ENCODE measurements at places on chromosomes 2 and 18.

GRCh38 chr2:174730698-174731018 is 33.6 kb downstream of the CHRNA1 start:
- no peak for DNase-seq

DNA sequence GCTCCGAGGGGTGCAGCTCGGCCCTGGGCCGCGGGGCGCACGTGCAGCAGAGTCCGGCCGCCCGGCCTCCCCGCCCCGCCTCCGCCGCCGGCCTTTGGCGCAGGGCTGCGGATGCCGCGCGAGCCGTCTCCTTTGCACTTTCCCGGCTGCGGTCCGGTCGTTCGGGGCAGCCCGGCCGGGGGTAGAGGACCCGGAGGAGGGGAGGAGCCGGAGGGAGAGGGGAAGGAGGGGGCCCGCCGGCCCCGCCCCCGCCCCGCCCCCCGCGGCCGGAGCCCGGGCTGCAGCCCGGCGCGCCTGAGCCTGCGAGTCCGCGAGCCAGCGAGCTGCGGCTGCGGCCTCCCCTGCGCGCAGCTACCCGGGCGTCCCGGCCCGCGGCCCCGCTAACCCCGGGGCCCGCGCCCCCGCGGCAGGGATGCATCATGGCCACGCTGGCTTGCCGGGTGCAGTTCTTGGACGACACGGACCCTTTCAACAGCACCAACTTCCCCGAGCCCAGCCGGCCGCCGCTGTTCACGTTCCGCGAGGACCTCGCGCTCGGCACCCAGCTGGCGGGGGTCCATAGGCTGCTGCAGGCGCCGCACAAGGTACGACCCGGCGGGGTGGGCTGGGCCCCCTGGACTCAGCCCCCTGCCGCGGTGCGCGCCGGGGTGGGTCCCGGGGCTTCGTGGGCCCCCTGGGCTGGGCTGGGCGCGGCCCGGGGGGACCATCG is at the start of gene FHOD3:
Gene FHOD3, plus strand, starts transcription at position 297 of the 709 bp plus-strand sequence. Its CDS starts 123 bp downstream, at position 420.
- no peak for DNase-seq

GRCh38 chr2:6970551-6970950 is 53.3 kb downstream of the RNF144A start:
- no peak for DNase-seq

DNA sequence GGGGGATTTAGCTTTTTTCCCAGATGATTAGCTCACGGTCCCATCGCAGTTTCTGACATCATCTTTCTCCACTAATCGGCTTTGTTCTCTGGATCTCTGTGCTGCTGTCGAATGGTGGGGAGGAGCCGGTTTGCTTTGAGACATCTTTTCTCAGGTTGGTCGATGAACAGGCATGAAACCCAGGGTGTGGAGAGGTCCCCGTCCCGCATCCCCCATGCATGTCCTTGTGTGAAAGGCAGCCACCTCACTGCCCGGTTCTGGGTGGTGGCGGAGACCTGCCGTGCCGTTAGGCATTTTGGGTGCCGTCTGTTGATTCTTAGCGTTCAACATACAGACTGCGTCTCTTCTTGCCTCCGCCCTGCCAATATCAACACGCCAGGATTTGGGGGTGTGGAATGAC is 57.8 kb downstream of the CTDP1 start:
- no peak for DNase-seq

- no peak for DNase-seq
These were observed 96.8 kb downstream of the SGPP2 start for GRCh38 chr2:222521099-222521498.
